Stimulated activated CD4-positive, alpha-beta T cell treated with anti-CD3 and anti-CD28 coated beads, Interleukin-2, amount 100 ng/mL, for 4 hours (primary cell): ENCODE measurements at places on chromosomes 16 and 17.
A peak's percentile ranks its signal among the peaks of the same experiment; 100 is the strongest.

DNA sequence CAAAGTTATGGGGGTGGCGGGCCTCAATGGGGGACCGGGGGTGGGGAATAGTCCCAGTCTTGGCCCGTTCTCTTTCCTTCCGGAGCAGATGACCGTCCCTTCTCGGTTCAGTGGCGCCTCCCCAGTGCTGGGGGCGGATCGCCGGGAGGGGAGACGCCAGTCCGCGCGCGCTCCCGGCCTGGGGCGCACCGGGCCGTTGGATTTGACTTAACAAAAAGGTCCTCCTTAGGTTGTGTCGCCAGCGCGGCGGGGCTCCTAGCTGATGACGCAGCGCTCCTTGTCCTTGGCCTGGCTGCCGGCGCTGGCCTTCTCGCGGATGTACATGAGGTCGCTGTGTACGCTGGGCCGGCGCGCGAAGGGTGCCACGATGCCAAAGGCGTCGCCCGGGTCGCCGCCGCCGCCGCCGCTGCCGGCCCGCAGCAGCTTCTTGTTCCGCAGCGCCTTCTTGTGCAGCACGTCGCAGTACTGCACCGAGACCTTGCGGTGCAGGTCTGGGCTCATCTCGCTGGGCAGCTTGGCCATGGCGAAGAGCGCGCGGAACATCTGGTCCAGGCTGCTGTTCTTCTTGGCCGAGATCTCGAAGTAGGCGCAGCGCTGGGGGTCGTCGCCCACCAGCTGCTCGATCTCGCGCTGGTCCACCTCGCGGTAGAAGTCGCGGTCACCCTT, 1.2 kb downstream of the RASD1 start:
- no peak for DNase-seq

DNA sequence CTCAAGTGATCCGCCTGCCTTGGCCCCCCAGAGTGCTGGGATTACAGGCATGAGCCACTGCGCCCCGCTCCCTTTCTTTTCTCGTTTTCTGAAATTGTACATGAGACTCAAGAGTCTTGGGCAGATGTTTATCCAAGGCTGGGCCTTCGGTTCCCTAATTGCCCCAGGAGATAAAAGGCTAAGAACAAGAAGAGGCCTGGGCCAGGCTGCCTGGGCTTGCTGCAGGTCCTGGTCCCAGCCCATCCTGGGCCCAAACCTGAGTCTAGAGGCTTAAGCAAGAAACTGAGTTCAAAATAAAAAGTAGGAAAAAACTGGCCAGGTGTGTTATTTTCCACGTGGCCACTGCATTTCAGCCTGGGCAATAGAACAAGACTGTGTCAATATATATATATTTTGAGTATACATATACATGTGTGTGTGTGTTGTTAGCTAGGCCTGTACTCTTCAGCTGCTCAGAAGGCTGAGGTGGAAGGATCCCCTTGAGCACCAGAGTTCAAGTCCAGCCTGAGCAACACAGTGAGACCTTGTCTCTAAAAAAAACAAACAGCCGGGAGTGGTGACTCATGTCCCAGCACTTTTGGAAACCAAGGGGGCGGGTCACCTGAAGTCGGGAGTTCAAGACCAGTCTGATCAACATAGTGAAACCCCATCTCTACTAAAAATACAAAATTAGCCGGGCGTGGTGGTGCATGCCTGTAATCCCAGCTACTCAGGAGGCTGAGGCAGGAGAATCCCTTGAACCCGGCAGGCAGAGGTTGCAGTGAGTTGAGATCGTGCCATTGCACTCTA, 6.8 kb upstream of the CLUH start:
- DNase-seq, result no peak

DNA sequence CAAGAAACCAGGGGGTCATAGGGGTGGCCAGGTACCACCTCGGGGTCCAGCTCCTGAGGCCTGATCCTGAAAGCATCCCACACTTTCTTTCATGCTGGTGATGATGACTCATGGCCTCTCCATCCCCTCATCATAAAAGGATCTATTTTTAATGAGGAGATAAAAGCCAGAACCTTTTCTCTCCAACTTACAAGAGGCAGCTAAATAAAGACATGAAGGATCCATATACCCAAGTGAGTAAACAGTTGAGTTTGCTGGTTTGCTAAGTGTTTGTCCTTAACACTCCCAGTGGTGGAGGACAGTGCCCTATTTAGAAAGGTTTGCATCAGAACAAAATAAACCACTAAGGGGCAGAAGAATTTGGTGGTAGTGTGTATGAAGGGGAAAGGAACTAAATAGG, 383.8 kb downstream of the GRIN2A start:
- no peak for DNase-seq

DNA sequence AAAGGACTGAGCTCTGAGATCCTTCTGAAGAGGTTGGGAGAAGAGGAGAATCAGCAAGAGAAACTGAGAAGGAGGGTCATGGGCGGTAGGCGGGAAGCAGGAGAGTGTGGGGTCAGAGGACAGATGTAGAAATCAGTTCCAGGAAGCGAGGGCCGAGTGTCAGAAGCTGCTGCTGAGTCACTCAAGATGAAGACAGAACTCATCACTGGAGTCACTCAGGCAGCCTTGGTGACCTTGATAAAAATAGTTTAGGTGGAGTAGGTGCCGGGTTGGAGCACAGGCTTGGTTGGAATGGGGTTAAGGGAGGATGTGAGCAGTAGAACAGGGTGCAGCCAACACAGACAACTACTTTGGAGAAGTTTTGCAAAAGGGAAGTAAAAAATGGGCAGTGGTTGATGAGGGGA, 6.1 kb upstream of the ITGAM start:
- DNase-seq, result peak; percentile 24

GRCh38 chr16:18984435-18985005, 786 bp downstream of the TMC7 start:
- DNase-seq, result no peak

DNA sequence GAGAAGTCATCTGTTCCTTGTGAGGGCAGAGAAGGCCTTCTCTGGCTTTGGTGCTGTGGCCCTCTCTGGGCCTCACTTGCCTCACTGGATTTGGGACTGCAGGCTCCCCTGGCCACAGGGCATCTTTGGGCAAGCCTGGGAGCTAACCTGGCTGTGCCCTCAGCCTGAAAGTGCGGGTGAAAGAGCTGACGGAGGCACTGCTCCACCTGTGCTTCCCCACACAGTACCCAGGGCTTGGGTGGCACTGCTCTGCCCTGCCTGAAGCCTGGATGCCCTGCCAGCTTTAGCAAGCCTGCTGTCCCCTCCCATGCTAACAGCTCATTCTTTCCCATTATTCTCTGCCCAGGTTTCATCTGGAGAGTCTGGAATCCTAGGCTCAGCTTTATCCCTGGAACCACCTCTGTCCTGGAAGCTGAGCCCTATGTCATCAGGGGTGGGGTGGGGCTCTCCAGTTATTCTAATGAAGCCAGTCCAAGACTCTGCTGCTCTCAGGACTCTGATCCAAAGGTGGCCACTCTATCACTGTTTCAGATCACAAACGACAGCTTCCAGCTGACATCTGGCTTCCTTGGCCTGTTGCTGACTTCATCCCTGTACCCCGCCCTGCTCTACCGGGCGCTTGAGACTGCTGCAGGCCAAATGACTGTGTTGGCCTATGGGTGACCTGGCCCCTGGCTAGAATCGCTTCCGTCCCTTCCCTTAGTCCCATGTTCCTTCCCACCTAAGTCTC, 29.3 kb downstream of the HIC1 start:
- DNase-seq, result no peak

DNA sequence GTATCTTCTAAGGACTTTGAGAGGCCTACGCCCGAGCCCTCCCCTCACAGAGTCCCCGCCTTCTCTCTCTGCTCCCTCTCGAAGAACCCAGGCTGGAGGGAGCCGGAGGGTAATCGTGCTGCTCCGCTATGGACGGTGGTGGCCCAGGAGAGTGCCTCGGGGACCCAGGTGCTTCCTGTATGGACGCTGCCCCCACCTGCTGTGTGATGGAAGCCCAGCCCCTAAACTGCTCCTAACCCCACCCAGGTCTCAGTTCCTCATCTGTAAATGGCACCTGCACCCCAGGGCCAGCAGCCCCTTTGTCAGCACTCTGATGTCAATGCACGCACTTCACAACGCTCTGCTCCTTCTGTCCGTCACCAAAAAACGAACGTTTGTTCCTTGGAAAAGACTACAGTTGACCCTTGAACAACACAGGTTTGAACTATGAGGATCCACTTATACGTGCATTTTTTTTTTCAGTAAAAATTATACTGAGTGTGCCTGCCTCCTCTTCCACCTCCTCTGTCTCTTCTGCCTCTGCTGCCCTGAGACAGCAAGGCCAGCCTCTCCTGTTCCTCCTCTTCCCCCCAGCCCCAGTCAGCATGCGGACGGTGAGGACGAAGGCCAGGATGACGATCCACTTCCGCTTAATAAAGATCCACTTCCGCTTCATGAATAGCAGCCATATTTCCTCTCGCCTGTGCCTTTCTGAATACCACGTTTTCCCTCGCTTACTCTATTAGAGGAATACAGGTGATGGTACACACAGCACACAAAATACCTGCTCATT, 118.3 kb downstream of the BANP start:
- DNase-seq, result no peak

- no peak for DNase-seq
These were observed 469.6 kb downstream of the SOX9 start for GRCh38 chr17:72590382-72590781.

GRCh38 chr16:17887963-17888362, 417.2 kb upstream of the XYLT1 start:
- no peak for DNase-seq

DNA sequence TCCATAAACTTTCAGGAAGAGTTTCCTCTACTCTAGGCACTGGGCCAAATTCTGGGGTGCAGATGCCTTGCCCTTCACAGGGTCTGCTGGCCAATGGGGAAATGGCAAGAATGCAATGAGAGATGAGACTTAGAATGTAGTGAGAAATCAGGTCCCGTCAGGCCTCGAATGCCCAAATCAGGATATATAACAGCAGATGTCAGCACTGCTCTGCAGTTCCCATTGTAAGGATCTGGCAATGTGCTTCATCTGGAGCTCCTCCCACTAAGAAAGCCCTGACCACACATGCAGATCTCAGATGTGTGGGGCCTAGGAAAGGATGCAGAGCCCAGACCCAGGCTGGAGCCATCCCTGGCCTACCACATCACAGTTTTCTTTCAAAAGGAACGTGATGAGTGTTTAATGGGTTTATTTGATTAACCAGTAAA, 13.9 kb upstream of the LPCAT2 start:
- DNase-seq, result no peak

DNA sequence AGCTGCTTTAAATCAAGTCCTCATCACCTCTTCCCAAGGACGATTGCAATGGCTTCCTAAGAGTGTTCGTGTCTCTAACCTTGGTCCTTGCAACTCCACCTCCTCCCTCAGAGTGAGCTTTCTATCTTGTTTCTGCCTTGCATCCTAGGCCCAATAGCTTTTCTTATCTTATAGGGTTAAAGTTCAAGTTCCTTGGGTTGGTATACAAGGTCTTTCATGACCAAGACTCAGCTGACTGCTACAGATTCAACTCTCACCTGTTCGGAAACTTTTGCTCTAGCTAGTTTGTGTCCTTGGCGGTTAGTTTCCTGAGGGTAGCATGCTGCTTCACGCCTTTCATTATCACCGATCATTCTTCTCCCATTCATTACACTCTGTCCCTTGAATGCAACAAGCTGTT, 10.6 kb downstream of the SPACA3 start:
- no peak for DNase-seq

DNA sequence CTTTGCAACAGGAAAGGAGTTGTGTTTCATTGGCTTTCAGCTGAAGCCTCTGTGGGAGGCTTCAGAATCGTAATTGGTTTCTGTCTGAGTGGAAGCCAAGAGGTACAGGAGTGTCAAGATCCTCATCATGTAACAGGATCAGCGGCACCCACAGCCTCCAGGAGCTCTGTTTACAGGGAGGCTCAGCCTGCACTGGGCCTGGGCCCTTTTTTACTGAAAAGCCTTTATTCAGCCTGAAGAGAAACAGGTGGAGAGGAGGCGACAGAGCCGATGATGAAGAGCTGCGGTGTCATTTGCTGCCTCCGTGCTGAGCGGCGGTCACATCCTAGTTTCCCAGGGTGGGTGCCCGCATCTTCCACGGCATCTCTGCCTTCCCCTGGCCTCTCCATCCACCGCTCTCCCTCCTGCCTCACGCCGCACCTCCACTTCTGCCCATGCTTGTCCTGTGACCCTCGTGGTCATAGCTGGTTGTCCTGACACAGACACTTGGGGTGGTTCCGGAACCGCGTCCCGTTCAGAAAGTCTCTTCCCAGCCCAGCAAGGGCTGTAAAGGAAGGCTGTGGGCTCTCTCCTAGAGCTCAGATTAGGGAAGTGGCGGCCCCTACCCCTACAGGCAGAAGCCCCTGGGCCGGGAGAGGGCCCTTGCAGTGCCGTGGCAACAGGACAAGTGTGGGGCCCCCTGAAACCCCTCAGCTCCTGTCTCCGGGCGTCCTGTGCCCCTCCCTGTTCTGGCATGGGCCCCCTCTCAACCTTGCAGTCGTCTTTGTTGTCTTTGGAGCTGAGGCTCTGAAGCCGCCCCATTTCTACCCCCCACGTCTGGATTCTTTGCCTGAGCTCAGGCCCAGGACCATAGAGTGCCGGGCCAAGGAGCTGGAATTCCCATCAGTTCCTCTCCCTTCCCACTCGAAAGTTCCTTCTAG, 53.9 kb upstream of the CHMP6 start:
- DNase-seq, result no peak

- peak; percentile 5 for DNase-seq
These were observed 262.3 kb upstream of the TNRC6C start for GRCh38 chr17:77696151-77696720.

GRCh38 chr17:44005527-44006271, 1.3 kb downstream of the NAGS start:
- no peak for DNase-seq

- no peak for DNase-seq
These were observed 22.1 kb downstream of the NOS2 start for GRCh38 chr17:27778183-27778582.

- no peak for DNase-seq
These were observed 35.2 kb downstream of the ADCY9 start for GRCh38 chr16:4081047-4081446.

- no peak for DNase-seq
These were observed 64.9 kb downstream of the IRF8 start for GRCh38 chr16:85963753-85964285.

- no peak for DNase-seq
These were observed 22.6 kb upstream of the UBE2G1 start for GRCh38 chr17:4389079-4389478.

- no peak for DNase-seq
These were observed 30.5 kb downstream of the HS3ST3B1 start for GRCh38 chr17:14331225-14331981.

GRCh38 chr16:11181899-11182279, 74.1 kb downstream of the SOCS1 start:
- DNase-seq, result peak; percentile 17

- DNase-seq, result no peak
These were observed 18.3 kb upstream of the ABCA3 start for GRCh38 chr16:2358811-2359210.

GRCh38 chr16:54208237-54208636, 78.3 kb downstream of the IRX3 start:
- DNase-seq, result no peak

- DNase-seq, result no peak
These were observed 160.1 kb upstream of the CDH5 start for GRCh38 chr16:66206363-66206762.

- no peak for DNase-seq
These were observed 170.6 kb downstream of the TMEM132E start for GRCh38 chr17:34750004-34750403.

GRCh38 chr16:63018581-63019223, 982.5 kb upstream of the CDH8 start:
- no peak for DNase-seq

GRCh38 chr16:89004209-89004831, 27.3 kb upstream of the CBFA2T3 start:
- DNase-seq, result no peak

- DNase-seq, result no peak
These were observed 605.5 kb downstream of the RBFOX1 start for GRCh38 chr16:7938175-7938574.
